ENCODE measurements at places on chromosomes 7 and 10. TPM values are rescaled to one million over a fixed set of nuclear protein-coding genes. Genes with fewer than 3 reads are reported as not detected.

Gene WDR37
- 31.8 TPM for total RNA-seq

Gene NME8
- not detected for total RNA-seq

DNA sequence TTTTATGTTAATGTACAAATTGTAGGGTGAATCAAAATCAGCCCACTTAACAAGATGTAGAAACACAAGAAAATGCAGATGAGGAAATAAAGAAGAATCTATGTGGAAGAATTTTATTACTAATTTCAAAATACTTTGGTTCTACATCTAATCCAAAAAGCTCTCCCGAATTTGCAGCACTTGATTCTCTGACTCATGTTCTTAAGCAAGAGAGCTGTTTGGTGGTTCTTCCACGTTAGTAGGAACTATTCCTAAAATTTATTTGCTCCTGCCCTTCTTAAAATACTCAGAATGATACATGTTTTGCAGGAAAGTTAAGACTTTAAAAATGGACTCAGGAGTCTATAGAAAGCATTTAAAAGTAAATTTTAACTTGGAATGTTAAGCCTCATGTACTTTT lies 91.8 kb downstream of the ZMYND11 start:
- DNase-seq: no peak

DNA sequence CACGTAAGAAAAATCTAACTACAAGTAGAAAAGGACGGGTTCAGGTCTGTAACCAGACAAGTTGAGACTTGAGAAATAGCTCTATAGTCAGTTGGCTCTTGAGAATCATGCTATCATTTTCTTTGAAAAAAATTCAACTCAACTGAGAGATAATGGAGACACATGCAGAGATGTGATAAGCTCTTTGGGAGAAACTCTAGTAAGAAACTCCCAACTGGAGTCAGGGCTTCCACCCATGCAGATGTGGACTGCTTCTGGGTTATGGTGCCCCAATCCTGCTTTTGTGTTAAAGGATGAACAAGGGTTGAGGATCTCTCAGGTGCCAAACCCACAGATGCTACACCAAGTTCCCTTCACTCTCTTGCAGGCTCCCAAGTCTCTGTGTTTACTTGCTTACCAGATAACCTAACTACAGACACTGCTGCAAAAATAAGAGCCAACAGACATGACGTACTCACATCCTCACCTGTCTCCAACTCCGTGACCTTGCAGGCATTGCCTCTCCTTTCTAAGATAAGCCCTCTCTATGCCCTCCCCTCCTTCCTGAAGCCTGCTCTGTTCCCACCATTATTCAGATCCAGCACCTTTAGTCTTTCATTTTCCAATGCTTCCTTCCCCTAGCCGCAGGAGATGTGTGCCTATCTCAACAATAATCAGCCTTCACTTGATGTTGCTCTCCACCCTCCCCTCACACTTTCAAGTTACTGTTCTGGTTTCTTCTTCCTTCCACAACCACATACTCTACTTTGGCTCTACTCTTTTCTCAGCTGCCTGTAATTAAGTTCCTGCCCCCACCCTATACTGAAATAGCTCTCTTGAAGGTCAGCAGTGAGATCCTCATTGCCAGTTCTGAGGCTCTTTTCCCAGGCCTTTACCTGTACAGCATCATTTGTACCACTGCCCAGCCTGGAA lies 130.0 kb downstream of the ICA1 start:
- DNase-seq: no peak

- DNase-seq: no peak
Observed at GRCh38 chr7:84688671-84689070, 494.1 kb upstream of the SEMA3A start.

GRCh38 chr10:7255517-7255916 lies 155.3 kb downstream of the SFMBT2 start:
- no peak for DNase-seq

All from natural killer cell treated with Interleukin-12 subunit alpha and Interleukin-12 subunit beta and Interleukin-15 and Interleukin-18, amount 100 ng/mL, for 72 hours (primary cell).